ENCODE measurements at places on chromosomes 13 and 19.

- no peak for DNase-seq
These were observed at the start of gene KCTD4 for GRCh38 chr13:45200701-45201232. Gene KCTD4 (minus strand): TSS chr13:45201045. CDS start chr13:45194567, 6,478 bp downstream.

DNA sequence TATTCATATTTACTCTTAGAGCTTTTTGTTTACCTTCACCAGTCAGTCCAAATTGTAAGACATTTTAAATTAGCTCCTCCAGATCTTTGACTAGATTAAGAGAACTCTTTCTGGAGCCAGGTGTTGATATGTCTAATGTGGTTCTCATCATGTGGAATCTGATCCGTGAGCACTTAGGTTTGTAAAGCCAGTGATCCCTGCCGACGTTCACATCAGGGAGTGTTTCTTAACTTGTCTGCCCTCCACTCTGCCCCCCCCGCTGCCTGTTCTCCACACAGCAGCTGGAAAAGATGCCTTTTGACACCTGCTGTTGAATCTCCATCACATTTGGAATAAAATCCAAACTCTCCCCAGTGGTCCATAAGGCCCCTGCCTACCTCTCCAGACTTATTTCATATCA, 17.7 kb downstream of the METTL21C start:
- DNase-seq, result no peak

DNA sequence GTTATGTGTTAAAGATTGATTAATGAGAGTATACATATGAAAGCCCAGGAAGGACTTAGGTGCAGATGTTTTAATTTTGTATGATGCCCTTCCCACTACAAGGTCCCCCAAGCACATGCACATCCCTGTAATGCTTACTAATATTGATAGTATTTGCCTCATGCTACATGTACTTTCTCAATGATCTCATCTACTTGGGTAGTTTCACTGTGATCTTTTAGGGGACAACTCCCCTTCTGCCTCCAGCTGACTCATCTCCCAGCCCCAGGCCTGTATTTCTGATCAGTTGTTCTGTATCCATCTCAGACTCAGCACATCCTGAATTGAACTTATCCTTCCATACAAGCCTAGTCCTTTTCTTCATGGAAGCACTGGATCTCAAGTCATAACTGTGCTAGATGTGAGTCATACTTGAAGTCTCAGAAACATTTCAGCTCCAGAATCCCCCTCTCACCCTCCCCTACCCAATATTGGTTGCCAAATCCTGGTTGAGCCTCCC, 49.4 kb upstream of the INTS6 start:
- DNase-seq, result no peak

- no peak for DNase-seq
These were observed 9.0 kb upstream of the ATXN8OS start for GRCh38 chr13:70098669-70099068.

GRCh38 chr13:113857531-113858195, 6.2 kb downstream of the GAS6 start:
- peak; percentile 61 for DNase-seq

DNA sequence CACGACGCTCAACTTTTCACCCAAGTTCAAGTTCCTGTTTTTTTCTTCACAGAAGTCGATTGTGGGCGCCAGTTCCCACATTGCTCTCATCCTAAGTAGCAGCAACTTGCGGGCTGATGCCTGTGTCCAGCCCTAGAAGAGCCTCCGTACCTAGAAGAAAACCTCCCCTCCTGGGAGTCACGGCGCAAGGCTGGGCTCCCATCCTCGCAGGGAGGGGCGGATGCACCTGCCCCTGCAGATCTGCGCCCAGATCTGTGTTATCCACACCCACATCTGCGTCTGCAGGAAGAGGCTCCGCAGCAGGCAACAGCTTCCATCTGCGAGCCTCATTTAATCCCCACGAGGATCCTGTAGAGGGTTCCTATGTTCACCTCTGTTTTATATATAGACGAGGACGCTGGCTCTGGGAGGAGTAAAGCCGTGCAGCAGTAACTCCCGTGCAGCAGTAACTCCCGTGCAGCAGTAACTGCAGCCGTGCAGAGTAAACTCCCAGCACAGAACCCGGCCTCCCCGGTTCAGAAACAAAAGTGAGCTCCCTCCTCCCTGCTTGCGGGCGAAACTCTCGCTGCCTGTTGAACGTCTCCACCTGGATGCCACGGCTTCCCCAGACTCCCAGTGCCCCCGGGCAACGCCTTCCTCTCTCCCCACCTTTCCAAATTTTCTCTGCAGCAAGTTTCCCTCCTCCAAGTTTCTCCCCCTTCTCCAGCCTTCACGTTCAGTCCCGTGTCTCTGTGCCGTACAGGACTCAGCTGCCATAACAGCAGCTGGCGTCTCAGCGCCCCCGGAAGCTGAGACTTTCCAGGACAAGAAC, 23.5 kb upstream of the LAIR1 start:
- DNase-seq, result no peak

DNA sequence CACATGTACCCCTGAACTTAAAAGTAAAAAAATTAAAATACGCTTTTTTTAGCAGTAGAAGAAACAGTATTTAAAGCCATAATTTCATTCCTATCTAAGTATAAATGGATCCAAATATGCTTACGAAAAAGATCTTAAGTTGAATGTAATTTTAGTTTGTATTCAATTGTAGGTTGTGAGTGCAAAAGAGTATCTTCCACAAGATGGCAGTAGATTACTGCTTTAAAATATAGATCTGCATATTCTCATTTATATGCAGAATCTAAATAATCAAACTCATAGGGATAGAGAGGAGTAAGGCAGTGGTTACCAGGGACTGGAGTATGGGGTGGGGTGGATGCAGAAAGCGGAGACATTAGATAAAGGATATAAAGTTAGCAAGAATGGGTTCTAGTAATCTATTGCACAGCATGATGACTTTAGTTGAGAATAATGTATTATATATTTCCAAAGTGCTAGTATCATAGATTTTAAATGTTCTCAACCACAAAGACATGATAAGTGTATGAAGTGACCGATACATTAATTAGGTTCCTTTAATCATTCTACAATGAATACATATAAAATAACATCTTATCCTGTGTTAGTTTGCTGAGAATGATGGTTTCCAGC, 14.2 kb downstream of the OR7A17 start:
- DNase-seq, result no peak

DNA sequence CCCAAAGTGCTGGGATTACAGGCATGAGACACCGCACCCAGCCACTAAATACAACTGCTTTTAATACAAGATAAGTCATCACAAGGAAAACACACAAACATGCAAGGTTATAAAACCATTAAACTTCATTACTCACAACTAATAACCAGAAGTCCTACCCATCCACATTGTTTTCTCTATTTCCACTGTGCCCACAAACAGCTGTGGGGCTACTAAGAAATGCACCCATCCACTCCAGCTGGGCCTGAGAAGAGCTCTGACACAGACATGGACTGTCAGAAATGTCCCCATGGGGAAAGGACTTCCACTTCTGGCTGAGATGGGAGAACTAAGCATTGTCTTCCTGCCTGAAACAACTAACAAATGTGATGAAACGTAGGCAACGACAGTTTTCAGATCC, 17.2 kb downstream of the SAFB2 start:
- DNase-seq, result no peak

GRCh38 chr13:44577236-44578066, 1.3 kb upstream of the TSC22D1 start:
- DNase-seq, result peak; percentile 97

- DNase-seq, result no peak
These were observed 19.6 kb downstream of the HMGB1 start for GRCh38 chr13:30446126-30446500.

DNA sequence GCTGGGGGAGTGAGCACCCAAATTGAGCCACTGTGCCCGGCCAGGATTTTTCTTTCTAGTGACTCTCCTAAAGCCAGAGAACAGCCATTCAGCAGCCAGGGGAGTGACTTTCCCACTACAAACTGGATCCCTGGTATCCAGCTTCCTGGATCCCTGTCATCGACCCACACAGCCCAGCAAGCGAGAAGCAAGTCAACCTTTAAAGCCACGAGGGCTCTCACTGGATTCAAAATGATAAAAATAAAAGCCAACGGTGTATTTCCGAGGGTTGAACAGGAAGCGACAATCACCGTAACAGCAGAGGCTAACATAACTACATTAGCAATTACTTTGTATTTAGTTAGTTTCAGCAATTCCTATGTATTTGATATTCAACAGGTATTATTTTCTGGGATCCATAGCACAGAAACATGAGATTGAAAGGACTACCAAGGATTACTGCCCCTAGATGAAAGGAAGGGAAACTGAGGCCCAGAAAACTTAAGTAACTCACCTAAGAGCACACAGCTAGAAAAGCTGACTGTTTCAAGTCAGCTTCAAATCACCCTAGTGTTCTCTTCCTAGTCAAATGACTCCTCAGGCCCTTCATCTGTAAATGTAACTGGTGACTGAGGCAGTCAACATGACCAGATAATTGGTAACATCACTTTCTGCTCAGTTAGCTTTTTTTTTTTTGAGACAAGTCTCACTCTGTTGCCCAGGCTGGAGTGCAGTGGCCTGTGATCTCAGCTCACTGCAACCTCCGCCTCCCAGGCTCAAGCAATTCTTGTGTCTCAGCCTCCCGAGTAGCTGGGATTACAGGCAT, 2.7 kb downstream of the RFX1 start:
- DNase-seq, result no peak

GRCh38 chr19:29866011-29866410, 54.2 kb downstream of the CCNE1 start:
- no peak for DNase-seq

DNA sequence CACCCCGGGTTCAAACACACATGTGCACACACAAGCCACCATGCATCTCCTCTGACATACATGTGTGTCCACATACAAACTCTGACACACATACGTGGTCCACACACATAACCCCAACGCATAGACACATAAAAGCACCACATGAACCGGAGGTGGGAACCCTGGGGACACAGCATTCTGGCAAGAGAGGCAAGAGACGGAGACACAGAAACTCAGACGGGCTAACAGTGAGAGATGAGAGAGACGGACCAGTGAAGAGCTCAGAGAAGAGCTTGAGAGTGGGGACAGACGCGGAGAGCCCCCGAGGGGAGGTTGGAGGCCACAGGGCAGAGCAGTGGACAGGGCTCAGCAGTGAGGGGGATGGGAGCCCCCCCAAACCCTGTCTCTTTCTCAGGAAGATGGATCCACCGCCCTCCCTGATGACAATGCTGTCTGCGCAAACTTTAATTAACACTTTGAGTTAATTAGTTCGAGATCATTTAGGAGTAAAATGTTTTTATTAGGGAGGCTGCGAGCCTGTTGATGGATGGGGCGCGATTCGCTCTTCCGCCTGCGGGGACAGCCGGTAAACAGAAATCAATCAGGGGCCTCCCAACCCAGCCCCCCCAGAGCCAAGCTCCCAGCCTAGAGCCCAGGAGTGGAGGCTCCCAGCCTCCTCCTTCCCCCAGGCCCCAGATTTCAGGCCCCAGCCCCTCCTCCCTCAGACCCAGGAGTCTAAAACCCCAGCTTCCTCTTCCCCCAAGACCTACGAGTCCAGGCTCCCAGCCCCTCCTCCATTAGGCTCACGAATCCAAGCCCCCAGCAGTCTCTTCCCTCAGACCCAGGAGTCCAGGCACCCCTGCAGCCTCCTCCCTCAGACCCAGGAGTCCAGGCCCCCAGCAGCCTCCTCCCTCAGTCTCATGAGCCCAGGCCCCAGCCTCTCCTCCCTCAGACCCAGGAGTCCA, 9.5 kb upstream of the ERFL start:
- DNase-seq, result no peak

- no peak for DNase-seq
These were observed 4.5 kb downstream of the REXO1 start for GRCh38 chr19:1843646-1844394.

- no peak for DNase-seq
These were observed 14.4 kb downstream of the LIG4 start for GRCh38 chr13:108200781-108201398.

DNA sequence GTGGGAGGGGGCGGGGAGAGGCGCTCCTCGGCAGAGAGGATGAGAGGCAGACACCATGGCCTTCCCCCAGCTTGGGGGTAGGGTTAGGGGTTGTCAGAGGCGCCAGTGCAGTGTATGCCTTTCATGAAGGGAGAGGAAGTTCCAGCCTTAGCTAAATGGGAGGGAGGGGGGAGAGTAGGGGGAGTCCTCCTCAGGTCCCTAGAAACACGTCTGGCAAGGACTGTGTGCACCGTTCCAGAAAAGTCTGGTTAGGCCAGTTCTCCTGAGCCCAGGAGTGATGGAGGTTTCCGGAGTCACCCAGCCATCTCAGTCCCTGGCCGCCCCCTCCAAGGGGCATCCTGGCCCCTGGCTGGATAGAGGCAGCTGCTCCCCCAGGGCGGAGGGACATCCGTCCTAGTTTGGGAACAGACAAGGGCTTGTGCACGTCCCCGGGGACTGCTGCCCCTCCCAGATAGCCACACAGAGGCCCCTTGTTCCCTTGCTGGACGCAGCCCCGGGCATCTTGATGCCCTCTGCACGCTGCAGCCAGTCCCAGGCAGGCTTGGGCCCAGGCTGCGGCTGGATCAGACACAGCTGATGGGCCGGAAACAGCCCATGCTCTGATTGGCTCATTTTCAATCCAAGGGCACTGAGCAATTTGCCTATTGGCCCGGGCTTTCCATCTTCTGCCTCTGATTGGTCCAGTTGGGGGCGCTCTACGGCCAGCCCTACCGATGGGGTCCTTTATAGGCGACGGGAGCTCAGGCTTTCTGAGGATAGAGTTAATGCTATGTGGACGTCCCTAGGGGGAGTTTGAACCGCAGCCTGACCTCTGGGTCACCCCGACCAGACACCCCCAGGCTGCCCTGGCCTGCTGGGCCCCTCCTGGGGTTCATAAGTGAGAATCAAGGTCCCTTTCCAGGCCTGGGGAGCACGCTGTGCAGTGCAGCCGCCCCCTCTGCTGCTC, 3.8 kb downstream of the S1PR2 start:
- peak; percentile 75 for DNase-seq

DNA sequence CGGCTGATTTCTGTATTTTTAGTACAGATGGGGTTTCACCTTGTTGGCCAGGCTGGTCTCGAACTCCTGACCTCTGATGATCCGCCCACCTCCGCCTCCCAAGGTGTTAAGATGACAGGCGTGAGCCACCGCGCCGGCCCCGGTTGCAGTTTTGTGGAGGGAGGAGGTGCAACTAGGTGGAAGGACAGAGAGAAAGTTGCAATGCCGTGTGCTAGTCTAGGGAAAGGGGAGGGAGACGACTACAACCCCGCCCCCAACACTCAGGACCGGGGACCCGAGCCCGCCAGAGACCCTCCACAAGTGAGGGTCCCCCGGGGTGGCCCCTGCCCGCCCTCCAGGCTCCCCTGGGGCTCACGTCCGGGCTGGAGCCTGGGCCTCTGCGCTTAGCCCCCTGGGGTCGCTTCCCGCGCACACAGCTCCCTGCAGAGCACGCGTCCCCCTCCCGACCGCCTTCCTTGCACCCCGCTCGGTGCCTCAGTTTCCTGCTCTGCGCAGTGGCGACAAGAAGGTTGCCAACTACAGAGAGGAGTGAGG, 1.2 kb upstream of the ARID3A start:
- DNase-seq, result no peak

GRCh38 chr19:28468701-28469459, 744.1 kb downstream of the UQCRFS1 start:
- DNase-seq, result no peak

GRCh38 chr13:36163809-36164308, 32.7 kb upstream of the DCLK1 start:
- DNase-seq, result no peak
